Stimulated activated CD4-positive, alpha-beta T cell treated with anti-CD3 and anti-CD28 coated beads, TNF-alpha, amount 100 ng/mL, for 24 hours (primary cell): ENCODE measurements at places on chromosomes 7 and 10.

DNA sequence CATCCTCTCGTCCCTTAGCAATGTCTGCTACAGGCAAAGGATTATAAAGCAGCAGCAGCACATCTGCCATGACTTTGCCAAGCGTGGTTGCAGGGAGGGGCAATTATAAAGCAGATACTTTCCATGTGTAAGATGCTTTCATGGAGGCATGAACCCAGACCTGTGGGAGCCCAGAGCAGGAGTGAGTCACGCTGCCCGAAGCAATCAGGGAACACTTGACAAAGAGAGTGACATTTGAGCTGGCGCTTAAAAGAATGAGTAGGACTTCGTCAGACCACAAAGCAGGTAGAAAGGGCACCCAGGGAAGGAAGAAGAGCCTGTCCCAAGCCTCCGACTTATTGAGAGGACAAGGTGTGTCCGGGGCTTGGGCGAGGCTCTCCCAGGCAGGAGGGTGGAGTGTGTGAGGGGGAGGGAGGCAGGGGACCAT lies 147.2 kb downstream of the MYOF start:
- no peak for DNase-seq

GRCh38 chr7:17948526-17949238 lies 8.4 kb upstream of the SNX13 start:
- DNase-seq = no peak

DNA sequence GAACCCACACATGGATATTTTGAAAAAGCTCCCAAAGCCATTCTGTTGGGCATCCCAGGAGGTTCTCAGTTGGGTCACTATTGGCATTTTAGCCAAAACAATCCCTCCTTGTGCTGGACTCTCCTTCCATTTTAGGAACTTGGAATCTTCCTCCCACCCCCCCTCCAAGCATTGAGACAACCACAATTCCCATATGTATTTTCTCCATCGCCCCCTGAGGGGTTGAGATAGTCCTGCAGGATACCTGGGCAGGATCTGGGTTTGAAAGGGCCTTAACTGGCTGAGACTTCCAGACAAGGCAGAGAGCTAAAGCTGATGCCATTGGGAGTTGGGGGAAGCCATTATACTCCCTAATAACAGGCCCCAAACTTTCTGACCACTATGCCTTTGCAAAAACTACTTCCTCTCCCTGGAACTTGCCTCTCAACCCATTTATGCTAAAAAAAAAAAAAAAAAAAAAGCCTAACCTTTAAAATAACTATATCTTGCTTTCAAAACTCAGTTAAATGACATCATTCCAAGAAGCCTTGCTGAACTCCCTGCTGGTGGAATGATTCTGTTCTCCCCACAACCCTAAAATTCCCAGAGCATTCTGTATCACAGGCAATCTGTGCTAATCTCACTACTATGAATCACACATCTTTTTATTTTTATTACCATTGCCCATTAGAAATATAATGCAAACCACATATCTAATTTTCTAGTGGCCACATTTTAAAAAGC lies 77.5 kb upstream of the PDE1C start:
- DNase-seq = no peak

DNA sequence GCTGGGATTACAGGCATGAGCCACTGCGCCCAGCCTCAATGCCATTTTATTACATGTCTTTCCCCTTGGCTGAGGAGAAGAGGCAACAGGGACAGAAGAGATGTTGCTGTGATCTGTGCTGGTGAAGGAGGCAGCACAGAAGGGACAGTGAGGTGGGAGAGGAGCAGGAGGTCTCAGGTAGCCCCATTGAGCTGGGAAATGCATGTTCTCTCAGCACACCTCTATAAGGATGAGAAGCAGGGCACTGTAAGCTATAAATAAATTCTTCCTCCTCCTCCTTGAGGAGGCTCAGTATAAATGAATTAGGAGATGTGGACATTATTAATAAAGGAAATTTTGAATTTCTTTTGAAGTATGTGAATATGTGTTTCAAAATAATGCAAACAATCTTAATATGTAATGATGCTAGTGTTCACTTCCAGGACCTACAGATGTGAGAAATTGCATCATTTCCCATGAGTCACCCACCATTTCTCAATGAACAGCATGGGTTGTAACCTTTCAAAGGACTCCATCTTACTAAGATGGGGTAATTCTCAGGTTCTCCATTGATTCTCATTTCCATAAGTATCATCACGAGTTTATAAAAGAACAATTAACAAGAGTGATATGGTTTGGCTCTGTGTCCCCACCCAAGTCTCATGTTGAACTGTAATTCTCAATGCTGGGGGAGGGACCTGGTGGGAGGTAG lies 88.9 kb upstream of the ODAD2 start:
- DNase-seq = no peak

GRCh38 chr10:118500477-118501104 lies 94.9 kb downstream of the PRLHR start:
- no peak for DNase-seq

- DNase-seq = no peak
These were observed 21.6 kb downstream of the SEMA3D start for GRCh38 chr7:85165263-85165662.

- DNase-seq = no peak
These were observed 466.9 kb downstream of the PHTF2 start for GRCh38 chr7:78265486-78265885.

GRCh38 chr7:55174856-55175255 lies 156.0 kb downstream of the EGFR start:
- DNase-seq = no peak

DNA sequence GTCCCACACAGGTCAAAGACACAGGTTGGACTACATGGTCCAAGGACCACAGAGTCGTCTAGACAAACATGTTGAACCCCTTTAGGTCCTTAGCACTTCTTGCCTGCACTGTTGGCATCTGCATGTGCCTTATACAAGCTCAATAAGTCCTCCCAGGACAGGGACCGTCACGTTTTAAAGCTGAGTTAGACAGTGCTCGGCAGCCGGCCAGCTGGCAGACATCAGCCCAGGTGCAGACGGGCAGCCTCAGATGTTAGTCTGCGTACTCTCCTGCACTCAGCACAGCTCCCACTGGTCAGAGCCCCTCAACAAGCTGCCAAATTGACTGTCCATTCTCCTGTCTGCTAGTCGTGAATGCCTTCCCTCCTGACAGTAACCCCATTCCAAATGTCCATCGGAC lies 34.9 kb downstream of the PARP12 start:
- no peak for DNase-seq

DNA sequence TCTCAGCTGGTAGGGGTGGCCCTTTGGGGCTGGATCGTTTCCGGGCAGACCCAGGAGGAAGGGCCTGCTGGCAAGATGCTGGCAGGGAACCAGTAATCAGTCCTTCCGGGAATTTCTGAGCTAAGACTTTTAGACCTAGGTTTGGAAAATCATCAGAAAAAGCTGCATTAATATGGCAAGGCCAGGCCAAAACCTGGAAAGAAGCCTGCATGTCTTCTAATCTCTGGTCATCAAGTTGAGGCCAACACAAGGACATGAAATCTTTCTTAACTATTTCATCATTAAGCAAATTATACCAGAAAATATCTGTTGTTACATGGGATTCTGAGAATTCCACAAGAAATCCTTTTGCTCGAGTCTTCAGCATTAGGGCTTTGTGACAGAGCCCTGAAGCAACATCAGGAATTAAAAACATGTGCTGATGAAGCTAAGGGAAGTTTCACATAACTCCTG lies 19.9 kb downstream of the CPA1 start:
- no peak for DNase-seq

DNA sequence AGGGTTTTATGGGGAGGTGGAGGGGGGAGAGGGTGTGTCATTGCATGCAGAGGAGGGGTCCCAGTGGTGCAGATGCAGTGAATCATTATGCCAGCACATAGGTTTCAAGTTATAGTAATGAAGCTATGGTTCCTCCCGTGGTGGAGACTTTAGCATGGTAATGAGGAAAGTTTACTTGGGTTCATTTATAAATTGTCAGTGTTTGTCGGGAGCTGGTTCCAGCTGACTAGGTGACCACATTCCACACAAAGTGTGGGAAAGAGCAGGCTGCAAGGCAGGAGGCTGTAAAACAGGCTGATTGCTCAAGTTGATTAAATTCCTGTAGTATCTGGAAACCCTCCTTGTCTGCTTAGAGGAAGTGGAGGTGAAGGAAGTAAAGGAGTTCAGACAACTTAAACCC lies 78.9 kb downstream of the SRI start:
- DNase-seq = no peak

DNA sequence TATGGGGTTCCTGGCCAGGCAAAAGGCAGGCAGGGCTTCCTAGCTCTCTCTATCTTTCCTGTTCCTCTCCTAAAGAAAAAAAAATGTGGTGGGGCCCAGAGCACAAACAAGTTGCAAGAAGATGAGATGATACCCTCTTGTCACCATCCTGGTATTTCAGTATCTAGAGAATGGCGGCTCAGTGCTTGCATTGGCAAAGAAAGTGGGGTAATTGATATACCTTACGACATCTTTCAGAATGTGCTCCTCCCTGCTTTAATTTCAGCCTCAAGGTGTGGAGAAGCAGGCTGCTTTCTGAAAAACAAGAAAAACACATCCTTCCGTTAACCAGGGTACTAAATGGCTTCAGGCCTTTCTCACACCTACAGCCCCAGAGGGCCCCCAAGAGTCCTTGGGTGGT lies 34.5 kb upstream of the CUX1 start:
- DNase-seq = no peak

DNA sequence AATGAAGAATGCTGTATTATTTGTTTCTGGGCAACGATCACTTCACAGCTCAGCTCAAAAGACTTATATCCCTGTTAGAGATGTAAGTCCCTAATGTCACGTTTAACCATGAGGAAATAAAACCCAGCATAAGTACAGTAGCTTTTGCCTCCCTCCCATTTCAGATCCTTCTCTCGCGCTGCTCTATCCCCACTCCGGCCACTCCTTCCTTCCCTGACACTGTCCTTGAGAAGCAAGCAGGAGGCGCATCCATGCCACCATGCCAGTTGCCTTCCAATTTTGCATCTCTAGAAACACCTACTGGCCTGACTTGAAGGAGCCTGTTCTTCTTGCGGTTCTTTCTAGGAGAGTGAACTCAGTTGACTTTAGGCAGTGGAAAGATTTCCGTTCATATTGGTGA lies 1.2 kb downstream of the FAM180A start:
- DNase-seq = no peak

- no peak for DNase-seq
These were observed 631.7 kb upstream of the MGMT start for GRCh38 chr10:128835361-128835760.

DNA sequence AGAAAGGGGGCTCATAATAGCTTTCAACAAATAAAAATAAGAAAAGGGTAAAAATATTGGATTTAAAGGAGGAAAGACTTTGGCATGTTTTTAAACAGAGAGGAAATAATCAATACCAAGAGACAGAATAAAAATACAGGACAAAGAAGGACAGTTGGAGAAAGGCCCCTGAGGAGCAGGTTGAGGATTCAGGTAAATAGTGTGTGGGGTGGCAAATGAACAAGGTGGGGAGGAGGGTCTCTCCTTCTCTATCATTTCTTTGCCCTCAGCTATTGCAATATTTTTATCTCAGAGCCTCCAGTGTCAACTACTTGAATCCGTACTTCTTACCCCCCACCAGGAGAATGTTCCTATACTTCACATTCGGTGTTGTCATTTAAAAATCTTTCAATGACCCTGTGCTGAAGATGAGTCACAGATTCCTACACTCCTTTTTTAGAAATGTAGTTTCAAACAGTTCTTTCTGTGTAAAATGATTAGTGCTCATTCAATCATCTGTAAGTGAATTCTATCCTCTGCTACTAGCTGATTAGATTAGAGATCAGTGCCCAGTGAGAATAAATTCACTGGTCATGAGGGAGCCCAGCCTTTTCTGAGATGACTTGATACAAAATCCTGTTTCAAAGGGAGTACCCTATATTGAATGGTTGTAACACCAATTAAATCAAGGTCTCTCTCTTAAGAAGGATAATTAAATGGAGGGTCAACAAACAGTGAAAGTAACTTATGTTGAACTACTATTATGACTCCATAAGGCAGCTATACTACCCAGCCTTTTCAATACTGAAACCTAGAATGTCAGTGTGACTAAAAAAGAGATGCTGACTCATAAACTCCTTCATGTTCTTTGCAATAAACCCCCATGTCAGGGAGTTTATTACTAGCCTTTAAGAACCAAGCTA lies 50.4 kb upstream of the WNT16 start:
- no peak for DNase-seq

GRCh38 chr7:12737373-12737772 lies 49.9 kb downstream of the ARL4A start:
- DNase-seq = no peak

DNA sequence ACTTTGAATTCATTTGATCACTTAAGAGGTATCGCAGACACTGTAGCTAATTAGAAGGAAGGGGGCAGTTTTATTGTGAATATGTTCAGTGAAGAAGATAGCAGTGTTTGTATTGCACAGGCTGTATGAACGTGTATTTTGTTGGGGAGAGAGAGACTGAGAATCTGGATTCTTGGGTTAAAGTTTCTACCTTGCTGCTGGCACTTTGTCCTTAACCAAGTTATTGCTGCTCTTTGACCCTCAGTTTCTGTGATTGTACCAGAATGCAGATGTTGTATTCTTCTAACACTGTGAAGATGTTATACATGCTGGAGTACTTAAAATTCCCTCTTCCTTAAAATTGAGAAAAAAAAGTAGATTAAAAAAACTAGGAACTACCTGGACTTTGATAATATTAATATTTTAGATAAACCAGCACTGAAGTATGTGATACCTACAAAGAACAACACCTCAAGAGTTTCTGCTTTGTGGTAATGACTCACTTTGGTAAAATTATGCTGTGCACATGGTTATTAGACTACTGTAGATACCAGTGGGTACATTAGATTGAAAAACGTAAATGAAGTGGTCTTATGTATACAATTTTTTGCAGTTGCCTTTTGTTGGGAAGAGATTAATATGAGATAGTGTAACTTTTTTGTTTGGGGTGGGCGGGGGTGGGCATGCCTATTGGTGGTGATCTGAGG lies 321.3 kb downstream of the AUTS2 start:
- no peak for DNase-seq

GRCh38 chr7:120877701-120878100 lies 19.8 kb upstream of the TSPAN12 start:
- DNase-seq = no peak

GRCh38 chr7:371779-372545 lies 82.0 kb downstream of the FOXL3 start:
- DNase-seq = no peak

GRCh38 chr7:73351447-73352167 lies 23.6 kb downstream of the FKBP6 start:
- no peak for DNase-seq
